ENCODE measurements at places on chromosomes 2 and 18.

DNA sequence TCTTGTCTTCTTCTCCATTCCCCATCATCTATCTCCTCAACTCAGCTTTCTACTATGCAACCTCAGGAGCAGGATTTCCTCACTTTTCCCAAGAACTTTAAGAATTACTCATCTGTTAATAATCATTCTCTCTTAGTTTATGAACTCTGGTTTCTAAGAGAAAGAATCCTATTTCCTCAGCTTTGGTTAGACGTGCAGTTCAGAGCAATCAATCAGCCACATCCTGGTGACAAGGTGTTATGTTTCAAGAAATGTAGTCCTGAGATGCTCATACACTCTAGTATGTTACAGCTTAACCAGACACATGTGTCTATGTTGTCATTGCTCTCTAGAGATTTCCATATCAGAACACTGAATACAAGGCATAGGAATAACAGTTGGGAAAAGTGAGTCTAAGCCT lies 277.9 kb downstream of the MBD2 start:
- DNase-seq: no peak

- peak; percentile 74 for DNase-seq
Measured at GRCh38 chr2:216829533-216829932, 30.3 kb downstream of the TNP1 start.

DNA sequence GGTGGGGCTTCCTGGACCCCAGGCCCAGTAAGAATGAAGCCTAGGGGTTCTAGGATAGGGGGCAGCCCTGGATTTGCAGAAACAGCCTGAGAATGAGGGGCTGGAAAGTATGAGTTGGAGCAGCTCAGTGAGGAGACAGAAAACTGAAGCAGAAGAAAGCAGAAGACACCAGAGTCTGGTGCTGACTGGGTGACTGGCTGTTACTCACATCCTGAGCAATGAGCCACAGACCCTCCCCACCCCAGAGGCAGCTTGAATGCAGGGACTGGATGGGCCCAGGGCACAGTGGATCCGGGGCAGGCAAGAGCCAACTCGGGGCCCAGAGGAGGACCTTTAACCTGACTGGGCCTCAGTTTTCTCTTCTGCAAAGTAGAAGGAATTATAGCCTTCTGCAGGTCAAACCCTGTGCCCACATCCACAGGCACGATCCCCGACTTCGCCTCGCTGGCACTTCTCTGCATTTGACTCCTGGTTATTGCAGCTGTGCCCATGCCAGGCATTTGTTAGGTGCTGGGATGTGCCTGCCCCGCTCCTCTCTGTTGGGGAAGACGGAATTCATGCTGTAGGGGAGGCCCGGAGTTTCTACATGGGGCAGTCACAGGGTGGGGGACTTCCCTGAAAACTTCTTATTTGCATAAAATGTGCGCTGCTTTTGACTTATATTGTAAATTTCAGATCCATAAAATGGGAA lies 8.5 kb downstream of the STEAP3 start:
- no peak for DNase-seq

GRCh38 chr18:13137670-13138419 lies 80.7 kb upstream of the LDLRAD4 start:
- DNase-seq: no peak

DNA sequence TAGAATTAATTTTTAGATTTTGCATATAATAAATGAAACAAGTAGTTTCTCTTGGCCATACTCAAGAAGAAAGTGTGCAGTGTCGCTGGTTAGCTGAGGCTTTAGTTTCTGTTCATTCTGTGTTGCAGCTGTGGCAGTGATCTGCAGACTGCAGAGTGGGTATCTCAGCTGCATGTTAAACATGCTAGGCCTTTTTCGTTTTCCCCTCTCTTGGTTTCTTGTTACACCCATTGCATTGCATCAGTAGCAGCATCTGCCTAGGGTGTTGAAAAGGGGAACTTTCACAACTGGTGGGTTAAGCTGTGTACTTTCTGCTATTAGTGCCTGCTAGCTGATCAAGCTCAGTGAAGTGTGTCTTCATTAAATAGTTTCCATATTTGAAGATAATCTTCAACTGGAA lies 51.3 kb downstream of the ACSL3 start:
- DNase-seq: no peak

GRCh38 chr2:200455958-200456421 lies 53.9 kb downstream of the KCTD18 start:
- no peak for DNase-seq

- no peak for DNase-seq
Measured at GRCh38 chr2:164657129-164657528, 35.8 kb upstream of the GRB14 start.

- DNase-seq: no peak
Measured at GRCh38 chr2:122080871-122081270, 325.4 kb downstream of the TSN start.

DNA sequence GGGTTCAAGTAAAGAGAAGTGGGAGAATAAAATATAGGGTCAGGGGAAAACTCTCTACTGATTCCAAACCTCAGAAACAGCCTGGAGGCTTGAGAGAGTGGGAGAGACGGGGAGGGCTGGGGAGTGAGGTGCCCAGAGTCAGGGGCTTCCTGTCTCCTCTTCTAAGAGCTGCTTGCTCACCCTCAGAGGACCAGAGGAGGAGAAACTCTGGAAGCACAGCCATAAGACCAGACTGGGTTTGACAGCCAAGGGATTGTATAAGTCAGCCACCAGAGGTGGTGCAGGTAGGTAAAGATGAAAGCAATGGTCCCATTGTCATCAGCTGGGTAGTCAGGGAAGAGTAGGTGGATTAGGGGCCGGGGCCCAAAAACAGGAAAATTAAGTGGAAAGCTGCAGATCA lies 259.4 kb downstream of the TNS1 start:
- no peak for DNase-seq

DNA sequence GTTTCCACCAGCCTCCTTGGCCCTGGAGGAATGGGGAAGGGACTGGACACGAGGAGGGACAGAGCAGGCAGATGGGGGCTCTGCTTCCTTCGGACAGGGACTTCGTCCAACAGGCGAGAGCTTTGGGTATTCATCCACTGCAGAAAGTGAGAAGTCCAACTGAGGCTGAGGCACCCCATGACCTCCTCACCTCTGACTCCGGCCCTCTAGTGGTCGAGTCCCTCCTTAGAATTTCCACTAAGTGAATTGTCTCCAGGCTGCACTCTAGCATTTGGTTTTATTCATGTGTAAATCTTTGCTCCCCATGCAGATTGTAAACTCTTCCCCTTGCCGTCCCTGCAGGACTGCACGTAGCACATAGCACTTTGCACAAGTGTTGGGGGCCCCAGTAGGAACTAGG lies 75.6 kb downstream of the TMEM247 start:
- DNase-seq: no peak

GRCh38 chr2:172241222-172241621 lies 138.5 kb upstream of the DLX2 start:
- no peak for DNase-seq

- DNase-seq: peak; percentile 13
Measured at GRCh38 chr2:19799881-19800780, 101.7 kb downstream of the TTC32 start.

GRCh38 chr2:7378591-7378990 lies 461.4 kb downstream of the RNF144A start:
- DNase-seq: no peak

DNA sequence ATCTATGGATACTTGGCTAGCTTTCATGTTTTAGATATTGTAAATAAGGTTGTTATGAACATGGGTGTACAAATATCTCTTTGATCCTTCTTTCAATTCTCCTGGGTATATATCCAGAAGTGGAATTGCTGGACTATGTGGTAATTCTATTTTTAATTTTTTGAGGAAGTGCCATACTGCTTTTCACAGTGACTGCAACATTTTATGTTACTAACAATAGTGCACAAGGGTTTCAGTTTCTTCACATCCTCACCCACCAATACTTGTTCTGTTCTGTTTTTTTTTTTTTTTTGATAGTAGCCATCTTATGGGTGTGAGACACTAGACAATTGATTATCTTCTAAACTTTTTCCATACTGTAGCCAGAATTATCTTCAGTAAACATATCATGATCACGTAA lies 17.3 kb upstream of the NEUROD1 start:
- no peak for DNase-seq

DNA sequence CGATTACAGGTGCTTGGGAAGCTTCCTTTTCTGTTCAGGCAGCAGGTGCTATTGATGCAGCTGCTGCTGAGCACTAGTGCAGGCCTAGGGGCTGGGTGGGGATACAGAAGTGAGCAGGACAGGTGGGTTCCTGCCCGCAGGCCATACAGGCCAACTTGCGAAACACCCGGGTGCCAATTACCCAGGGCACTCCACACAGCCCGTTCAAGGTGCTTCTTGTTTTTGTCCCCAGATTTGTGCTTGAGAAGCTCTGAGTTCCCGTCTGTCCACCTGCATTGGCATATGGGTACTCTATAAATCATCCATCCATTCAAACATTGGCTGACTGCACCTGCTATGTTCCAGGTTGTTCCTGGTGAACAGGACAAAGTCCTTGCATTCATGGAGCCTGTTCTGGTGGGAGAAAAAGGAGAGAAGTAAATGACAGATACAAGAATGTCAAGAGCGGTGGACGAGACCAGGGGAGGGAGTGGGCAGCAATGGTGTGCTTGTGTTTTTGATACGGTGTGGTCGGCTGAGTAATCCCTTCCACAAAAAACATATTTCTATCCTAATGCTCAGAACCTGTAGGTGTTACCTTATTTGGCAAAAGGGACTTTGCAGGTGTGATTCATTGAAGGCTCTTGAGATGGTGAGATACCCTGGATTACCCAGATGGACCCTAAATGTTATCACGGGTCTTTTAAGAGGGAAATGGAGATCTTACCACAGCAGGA lies 31.4 kb downstream of the SH3BP4 start:
- DNase-seq: peak; percentile 45

GRCh38 chr18:62959481-62959880 lies 244.1 kb downstream of the PHLPP1 start:
- DNase-seq: no peak

DNA sequence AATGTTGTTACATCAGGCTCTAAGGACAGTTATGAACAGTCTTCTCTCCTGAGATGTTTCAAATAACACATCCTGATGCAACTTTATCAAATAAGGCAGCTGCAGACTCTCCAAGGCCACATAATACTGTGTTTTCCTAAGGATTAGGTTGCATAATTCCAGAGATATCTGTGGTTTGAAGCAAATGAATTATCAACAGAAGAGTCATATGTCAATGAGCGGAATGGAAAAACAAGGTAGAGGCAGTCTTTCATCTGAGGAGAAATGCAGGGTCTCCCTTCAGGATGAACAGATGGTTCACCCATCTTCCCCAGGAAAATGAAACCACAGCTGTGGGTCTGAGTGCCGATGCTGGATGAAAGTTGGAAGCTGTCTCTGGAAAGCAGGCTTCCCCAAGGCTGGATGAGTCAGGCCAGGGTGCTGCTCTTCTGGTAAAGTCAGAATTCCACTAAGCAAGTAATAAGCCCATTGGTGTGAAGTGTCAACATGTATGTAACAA lies 22.2 kb downstream of the LYG1 start:
- DNase-seq: peak; percentile 80

DNA sequence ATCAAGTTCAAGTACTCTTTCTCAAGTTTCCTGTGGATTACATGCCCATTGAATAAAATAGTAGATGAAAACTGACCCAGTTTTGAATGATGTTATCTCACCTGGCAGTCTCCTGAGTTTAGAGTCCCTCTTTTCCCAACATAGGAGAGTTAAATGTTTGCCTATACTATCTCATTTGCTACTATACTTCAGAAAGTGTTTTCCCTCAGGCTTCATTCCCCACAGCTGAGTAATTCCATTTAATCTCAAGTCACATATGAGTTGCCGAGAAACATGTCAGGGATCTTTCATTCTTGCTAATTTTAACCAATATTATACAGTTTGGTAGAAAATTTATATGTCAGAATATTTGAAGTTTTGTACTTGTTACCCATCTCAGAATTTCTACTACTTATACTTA lies 150.4 kb upstream of the CDH19 start:
- no peak for DNase-seq

DNA sequence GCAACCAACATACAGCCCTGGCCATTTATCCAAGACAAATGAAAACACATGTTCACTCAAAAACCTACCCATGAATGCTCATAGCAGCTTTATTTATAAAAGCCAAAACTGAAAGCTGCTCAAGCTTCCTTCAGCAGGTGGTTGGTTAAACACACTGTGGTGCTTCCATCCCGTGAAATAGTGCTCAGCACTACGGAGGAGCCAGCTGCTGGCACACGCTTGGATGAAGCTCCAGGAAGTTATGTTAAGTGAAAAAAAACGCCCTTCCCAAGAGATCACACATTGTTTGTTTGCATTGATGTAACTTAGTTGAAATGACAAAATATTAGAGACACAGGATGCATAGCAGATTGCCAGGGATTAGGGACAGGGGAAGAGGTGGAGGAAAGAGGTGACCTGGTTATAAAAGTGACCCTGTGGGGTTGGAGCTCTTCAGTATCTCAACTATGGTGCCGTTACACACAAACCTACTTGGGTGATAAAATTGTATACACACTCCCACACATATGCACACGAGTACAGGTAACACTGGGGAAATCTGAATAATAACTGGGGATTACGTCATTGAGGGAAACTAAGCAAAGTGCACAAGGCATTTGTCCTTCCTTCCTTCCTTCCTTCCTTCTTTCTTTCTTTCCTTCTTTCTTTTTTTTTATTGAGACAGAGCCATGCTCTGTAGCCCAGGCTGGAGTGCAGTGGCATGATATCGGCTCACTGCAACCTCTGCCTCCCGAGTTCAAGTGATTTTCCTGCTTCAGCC lies 6.2 kb upstream of the ALPG start:
- peak; percentile 46 for DNase-seq

DNA sequence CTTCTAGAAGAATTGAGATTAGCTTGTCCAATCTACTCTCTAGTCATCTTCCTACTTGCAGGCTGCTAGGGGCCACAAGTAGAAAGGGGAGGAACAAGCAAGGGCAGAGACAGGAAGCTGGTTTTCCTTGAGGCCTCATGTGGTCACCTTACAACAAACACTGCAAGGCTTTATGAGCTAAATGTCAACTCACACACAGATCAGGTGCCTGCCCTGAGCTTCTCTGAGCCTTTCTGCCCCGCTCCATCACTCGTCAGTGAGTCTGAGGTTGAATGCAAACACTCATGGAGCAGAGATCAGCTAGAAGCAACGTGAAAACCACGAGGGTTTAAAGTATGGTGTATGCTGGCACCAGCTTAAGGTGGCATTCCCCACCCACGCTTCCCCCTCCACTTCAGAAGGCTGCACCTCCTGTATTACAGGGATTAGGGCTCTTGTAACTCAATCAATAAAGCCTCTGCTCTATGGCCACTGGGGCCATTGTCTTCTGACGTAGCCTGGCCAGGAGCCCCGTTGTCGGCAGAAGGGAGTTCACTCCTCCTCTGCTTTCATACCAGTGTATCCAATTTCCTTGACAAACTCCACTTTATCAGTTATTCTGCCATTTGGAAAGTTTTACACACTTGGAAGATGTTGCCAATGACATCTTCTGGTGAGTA lies 5.4 kb upstream of the CRYGC start:
- DNase-seq: no peak

- no peak for DNase-seq
Measured at GRCh38 chr2:191538334-191538903, 139.5 kb upstream of the NABP1 start.
